ENCODE measurements at places on chromosomes 2 and 18.

DNA sequence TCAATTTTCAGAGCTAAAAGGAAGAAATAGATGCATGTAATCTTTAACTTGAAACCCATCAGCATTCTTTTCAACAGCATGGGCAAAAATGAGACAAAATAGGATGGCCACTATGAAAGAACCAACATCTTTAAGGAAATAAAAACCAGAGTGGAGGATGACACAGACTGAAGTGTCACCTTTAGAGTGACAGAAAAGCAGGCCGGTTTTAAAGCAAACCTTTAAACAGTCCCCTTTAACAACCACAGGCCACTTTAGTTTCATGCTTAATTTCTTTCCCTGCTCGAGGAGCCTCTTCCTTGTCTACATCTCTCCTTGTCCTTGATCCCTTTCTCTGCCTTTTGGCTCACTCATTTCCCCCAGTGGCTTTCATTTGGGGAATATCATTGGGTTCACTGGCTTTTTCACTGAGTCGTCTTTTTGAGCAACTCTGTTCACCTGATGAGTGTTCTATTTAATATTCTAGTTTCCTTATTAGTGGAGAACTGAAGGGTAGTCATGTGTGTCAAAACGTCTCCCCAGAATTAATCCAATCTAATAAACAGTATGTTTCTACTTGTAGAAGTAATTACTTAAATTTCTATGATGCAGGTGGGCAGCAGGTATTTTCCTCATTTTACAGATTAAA is 72.5 kb downstream of the DOCK10 start:
- H3K27ac ChIP-seq = no peak overlapping the region
- H3K27me3 ChIP-seq = no peaks in the 10 kb centered on the region
- no peak overlapping the region for H3K4me3 ChIP-seq

- H3K4me1 ChIP-seq = peaks cover 15% of the 10 kb centered on the region
- H3K36me3 ChIP-seq = peaks cover 48% of the 10 kb centered on the region
- no peak for DNase-seq
- no peak overlapping the region for H3K27ac ChIP-seq
- H3K4me3 ChIP-seq = no peak overlapping the region
Observed at GRCh38 chr2:218485986-218486667, 67.2 kb downstream of the VIL1 start.

- H3K36me3 ChIP-seq = peaks cover 73% of the 10 kb centered on the region
- no peak overlapping the region for H3K4me3 ChIP-seq
- no peak for DNase-seq
- no peaks in the 10 kb centered on the region for H3K27me3 ChIP-seq
Observed at GRCh38 chr18:63410792-63411191, 11.5 kb downstream of the VPS4B start.

- no peak overlapping the region for H3K4me3 ChIP-seq
- peaks cover 3% of the 10 kb centered on the region for H3K27me3 ChIP-seq
- DNase-seq = no peak
- no peaks in the 10 kb centered on the region for H3K4me1 ChIP-seq
Observed at GRCh38 chr2:236943068-236943467, 142.6 kb upstream of the COPS8 start.

GRCh38 chr2:238202326-238203093 is 985 bp downstream of the ILKAP start:
- H3K4me1 ChIP-seq = peaks cover 48% of the 10 kb centered on the region
- no peaks in the 10 kb centered on the region for H3K27me3 ChIP-seq
- peak overlapping the region; percentile 88 for H3K27ac ChIP-seq
- H3K36me3 ChIP-seq = peaks cover 12% of the 10 kb centered on the region
- peak overlapping the region; percentile 83 for H3K4me3 ChIP-seq
- DNase-seq = peak; percentile 41

DNA sequence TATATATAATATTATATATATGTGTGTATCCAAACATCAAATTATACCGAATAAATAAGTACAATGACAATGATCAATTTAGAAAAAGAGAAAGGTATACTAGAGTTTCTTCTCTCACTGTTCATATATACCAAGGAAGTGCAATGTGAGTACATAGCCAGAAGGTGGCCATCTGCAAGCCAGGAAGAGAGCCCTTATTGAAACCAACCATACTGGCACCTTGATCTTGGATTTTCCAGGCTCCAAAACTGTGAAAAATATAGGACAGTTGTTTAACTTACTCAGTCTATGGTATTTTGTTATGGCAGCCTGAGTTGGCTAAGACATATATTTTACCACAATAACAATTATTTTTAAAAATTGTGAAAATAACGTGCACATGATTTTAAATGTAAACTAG is 1490.2 kb upstream of the SLC39A10 start:
- DNase-seq = peak; percentile 26
- no peak overlapping the region for H3K4me3 ChIP-seq
- H3K27ac ChIP-seq = no peak overlapping the region
- no peaks in the 10 kb centered on the region for H3K4me1 ChIP-seq
- no peaks in the 10 kb centered on the region for H3K36me3 ChIP-seq
- H3K27me3 ChIP-seq = no peaks in the 10 kb centered on the region
